PC-3 (cell line): ENCODE measurements at places on chromosomes 6 and 20. TPM values are rescaled to one million over a fixed set of nuclear protein-coding genes. Genes with fewer than 3 reads are reported as not detected.

CST11 gene
- not detected in 2 replicates for total RNA-seq

METTL24 gene
- total RNA-seq = not detected in 2 replicates

CFB gene
- 0.86 TPM in 1 of 2 replicates, not detected in the other for total RNA-seq

HLA-DQB2 gene
- total RNA-seq = not detected in 2 replicates

TDRD6 gene
- total RNA-seq = 0.07 TPM in 1 of 2 replicates, not detected in the other

MYB gene
- total RNA-seq = 1.4 and 4.4 TPM in 2 replicates

DNA sequence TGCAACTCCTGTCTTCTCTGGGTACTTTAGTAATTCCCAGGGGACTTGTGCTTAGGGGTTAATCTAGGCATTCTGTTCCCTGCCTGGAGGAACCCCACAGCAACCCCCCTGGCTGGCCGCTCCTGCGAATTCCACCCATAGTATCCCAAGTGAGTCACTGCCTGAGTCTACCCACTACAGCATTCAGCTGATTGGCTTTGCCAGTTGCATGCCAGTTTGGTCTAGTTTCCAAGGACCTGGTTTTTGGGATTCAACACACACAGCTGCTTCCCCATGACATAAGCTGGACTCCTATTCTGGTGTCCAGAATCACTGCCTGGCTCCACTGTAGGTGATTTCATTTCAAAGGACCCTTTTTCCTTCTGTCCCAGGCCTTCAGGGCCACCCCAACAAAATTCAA lies 40.3 kb downstream of the PLCG1 start:
- peak; percentile 85 for DNase-seq
- peaks cover 26% of the 10 kb centered on the region for H3K4me1 ChIP-seq
- H3K27me3 ChIP-seq = no peaks in the 10 kb centered on the region
- peaks cover 23% of the 10 kb centered on the region for H3K36me3 ChIP-seq
- peak overlapping the region; percentile 10 for H3K27ac ChIP-seq

DNA sequence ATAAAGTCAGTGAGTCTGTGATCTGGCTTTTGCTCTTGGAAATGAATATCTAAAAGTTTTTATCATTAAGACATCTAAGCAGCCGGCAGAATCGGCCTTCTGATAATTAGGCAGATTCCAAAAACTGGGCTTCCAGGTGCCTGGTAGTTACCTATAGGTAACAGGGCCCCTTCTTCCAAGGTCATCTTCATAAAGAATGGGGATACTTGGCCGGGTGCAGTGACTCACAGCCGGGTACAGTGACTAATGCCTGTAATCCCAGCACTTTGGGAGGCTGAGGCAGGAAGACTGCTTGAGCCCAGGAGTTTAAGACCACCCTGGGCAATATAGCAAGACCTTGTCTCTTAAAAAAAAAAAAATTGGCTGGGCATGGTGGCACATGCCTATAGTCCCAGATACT lies 12.9 kb upstream of the RBL1 start:
- H3K36me3 ChIP-seq = no peaks in the 10 kb centered on the region
- no peak overlapping the region for H3K27ac ChIP-seq
- peak; percentile 12 for DNase-seq
- H3K4me1 ChIP-seq = no peaks in the 10 kb centered on the region
- H3K27me3 ChIP-seq = no peaks in the 10 kb centered on the region

DNA sequence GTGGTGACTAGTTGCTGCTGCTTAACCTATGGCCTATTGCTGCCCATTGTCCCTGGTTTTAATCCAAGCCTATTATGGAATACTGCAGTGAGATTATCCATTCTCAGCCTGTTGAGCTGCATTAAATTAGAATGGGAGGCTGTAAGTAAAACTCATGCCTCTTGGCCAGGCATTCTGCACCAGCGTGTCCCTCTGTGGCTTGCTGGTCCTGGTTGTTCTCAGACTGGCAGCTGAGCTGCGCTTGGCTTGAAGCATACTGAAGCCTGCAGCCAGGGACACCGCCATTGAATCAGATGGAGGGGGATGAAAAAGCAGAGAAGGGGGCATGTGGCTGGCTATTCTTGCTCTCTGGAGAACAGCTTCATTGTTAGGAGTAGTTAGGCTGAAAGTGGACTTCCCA lies 15.6 kb downstream of the LRRN4 start:
- peaks cover 54% of the 10 kb centered on the region for H3K36me3 ChIP-seq
- no peak for DNase-seq
- no peak overlapping the region for H3K4me3 ChIP-seq
- H3K4me1 ChIP-seq = no peaks in the 10 kb centered on the region
- H3K27ac ChIP-seq = no peak overlapping the region

DNA sequence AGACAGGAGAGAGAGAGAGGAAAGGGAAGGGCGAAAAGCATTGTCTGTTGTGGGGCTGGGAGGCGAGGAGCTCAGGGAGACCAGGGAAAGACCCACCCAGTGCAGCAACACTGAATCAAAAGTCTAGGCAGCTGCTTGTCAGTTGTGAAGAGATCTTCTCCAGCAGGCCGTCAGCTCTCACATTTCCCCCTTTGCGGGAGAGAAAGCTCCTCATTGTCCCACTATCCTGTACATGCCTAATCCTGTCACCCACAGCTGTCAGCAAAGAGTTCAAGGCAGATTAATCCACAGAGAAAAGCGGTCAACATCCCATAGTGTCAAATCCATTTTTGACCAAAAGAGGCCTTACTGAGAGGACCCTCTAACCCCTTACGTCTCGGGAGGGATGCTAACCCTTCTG lies 27.3 kb downstream of the RNF182 start:
- H3K27ac ChIP-seq = peak overlapping the region; percentile 77
- 0 out of 2 replicates have a peak, but pooled peaks cover 3% of the 10 kb centered on the region for H3K36me3 ChIP-seq
- DNase-seq = no peak
- peak overlapping the region; percentile 21; the same call in 1 of the 2 replicates for H3K4me3 ChIP-seq
- no peaks in the 10 kb centered on the region for H3K27me3 ChIP-seq

DNA sequence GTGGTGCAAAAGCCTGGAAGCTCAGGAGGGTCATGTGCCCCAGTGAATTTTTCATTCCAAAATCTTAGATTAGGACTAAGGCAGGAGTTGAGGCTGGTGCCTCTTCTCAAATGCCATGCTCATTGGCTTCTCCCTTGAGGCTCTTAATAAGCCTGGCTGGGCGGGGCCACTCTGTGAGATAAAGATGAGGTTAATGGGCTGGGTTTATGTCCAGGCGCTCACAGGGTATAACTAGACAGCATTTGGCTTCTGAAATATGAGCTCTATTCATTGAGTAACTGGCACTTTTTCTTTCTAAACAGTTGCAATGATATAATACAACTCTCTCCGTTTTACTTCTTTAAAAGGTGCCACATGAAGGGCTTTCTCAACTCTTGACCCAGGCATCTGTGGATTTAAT lies 156.3 kb downstream of the SCML4 start:
- no peak for DNase-seq
- no peak overlapping the region for H3K4me3 ChIP-seq
- H3K36me3 ChIP-seq = no peaks in the 10 kb centered on the region
- H3K27me3 ChIP-seq = no peaks in the 10 kb centered on the region

- peaks cover 10% of the 10 kb centered on the region for H3K4me1 ChIP-seq
- H3K4me3 ChIP-seq = no peak overlapping the region
- no peak overlapping the region for H3K27ac ChIP-seq
- peaks cover 13% of the 10 kb centered on the region for H3K36me3 ChIP-seq
Measured at GRCh38 chr6:4864519-4864918, 88.3 kb downstream of the CDYL start.

DNA sequence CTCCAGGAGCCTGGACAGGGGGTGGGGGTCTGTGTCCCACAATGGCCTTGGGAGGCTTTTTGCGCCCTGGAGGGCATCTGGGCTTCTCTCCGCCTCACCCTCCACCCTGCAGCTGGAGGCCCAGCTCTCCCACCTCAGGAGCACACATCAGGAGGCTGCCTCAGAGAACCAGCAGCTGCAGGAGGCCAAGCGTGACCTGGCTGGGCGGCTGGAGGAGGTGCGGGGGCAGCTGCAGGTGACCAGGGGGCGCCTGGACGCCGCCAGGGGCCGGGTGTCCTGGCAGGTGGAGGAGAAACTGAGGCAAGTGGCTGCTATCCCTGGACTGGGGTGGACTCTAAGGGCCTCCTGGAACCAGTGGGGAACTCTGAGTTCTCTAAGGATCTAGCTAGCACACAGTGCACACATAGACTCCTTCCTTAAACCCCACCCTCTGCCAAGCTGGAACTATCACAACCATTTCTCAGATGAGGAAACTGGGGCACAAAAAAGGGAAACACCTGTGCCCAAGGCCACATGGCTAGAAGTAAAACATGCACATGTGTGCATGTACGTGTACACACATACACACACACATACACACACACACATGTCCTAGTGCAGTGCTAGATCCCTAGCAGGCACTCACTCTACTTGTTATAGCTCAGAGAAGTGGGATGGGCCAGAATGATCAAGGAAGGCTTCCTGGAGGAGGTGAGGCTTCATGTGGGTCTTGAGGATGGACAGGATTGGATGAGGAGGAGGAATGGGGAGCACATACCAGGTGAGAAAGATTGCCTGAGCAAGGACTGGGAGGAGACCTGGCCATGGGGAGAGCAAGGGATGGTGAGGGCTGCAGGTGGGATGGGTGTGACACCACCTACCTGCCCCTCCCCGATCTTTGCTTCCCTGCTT lies 22.9 kb downstream of the RAB44 start:
- H3K4me3 ChIP-seq = no peak overlapping the region
- H3K36me3 ChIP-seq = no peaks in the 10 kb centered on the region
- H3K4me1 ChIP-seq = no peaks in the 10 kb centered on the region
- no peak overlapping the region for H3K27ac ChIP-seq
- DNase-seq = no peak

GRCh38 chr6:169250660-169251059 lies 3.0 kb downstream of the THBS2 start:
- peaks cover 3% of the 10 kb centered on the region; the same call in 1 of the 2 replicates for H3K4me1 ChIP-seq
- H3K27ac ChIP-seq = no peak overlapping the region
- no peaks in the 10 kb centered on the region for H3K36me3 ChIP-seq
- peak; percentile 76 for DNase-seq
- H3K27me3 ChIP-seq = peaks cover 21% of the 10 kb centered on the region; the same call in 1 of the 2 replicates
- H3K4me3 ChIP-seq = no peak overlapping the region

DNA sequence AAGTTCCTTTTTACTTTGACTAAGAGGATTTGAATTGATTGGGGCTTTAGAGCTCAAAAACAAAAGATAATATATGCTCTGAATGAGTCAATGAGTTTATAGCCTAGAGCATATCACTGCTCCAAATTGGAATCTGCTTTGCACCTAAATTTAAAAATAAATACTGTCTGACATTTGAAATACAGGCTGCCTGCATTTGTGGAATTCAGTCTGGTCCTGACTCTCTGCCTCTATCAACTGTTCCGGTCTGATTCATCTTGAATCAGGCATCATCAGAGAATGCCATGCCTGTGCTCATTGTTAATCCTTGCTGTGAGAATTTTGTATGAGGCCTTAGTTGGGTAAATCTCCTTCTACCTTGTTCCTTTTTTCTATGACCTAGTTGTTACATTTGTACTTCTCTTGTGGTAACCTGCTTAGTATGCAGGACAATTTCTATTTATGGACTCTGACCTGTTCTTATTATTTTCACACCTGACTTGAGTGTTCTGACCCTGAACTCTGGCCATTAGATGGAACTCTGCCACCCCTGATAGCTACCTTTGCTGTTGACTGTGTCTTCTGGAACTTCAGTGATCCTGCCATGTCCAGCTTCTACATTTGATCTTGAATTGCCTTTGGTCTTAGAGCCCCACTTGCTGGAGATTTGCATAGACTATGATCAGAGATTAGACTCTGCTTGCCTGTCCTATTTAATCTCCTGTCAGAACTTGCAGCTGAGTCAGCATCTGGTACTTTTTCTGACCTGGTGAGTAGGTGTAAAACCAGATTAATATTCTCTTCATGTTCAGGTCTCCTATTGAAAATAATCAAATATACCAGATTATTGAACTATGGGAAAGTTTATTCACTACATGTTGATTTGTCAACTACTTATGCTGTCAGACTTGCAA lies 442.7 kb upstream of the HS3ST5 start:
- H3K4me1 ChIP-seq = no peaks in the 10 kb centered on the region; the same call in 1 of the 2 replicates
- no peak overlapping the region for H3K27ac ChIP-seq
- H3K27me3 ChIP-seq = no peaks in the 10 kb centered on the region
- H3K36me3 ChIP-seq = no peaks in the 10 kb centered on the region

DNA sequence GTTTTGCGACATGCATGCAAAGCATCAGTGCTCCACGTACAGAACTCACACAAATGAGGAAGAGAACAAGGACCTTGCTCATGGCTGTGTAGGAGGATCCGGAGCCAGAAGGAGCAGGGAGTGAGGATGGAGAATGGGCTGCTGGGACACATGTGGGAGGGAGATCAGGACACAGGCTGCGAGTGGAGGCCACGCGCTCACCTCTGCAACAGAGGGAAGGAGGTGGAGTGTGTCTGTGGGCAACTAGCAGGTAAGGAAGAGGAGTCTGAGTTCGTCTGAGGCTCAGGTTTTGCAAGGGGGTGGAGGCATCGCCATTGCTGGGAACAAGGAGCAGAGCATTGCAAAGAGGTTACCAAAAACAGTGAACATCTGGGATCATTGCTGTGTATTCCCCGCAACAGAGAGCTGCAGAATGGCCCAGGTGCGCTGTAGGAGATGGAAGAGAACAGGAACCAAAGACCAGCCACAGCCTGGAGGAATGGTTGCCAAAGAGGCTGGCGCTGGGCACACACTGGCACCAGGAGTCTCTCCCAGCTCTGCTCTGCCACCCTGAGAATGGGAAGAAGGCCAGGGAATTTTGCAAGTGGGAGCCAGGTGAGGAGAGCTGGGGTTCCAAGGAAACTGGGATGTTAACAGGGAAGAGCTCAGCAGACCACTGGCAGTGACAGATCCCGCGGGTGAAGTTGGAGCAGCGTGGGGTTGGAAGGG lies 90.0 kb upstream of the RPS6KA2 start:
- H3K4me3 ChIP-seq = no peak overlapping the region
- no peak overlapping the region for H3K27ac ChIP-seq
- DNase-seq = no peak
- H3K4me1 ChIP-seq = peaks cover 16% of the 10 kb centered on the region
- no peaks in the 10 kb centered on the region for H3K36me3 ChIP-seq

DNA sequence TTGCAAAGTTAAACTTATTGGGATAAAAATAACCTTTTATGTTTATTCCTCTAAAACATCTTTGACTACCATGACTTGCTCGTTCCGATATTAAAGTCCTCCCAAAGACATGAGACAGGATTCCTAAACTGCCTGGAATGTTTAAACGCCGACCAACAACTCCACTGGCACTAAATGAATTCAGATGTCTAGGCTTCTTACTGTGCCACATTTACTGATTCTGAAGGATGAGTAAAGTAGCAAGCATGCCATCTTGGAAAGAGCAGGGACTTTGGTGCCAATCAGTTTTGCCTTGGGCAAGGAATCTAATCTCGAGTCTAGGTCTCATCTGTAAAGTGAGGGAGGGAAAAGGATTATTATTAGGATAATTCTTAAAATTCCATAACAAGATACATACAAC lies 25.3 kb downstream of the MBOAT1 start:
- H3K4me1 ChIP-seq = peaks cover 15% of the 10 kb centered on the region
- H3K27ac ChIP-seq = no peak overlapping the region
- H3K36me3 ChIP-seq = no peaks in the 10 kb centered on the region; the same call in 1 of the 2 replicates
- no peaks in the 10 kb centered on the region for H3K27me3 ChIP-seq
- no peak for DNase-seq

DNA sequence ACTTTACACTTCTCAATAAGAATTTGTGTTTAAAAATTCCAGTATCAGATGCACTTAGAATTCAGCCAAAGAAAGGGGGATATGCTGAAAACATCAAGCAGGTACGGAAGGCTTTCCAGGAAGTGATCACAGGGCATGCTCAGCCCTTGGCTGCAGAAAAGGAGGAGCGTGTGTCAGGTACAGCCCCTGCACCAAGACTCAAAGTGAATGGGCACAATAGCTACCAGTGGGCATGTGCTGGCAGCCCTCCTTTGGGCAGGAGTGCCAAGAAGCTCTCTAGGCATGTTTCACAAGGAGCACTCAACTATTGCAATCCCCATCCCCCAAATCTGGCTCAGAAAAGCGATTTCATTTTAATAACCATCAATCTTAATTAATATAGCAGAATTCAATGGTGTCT lies 298.8 kb downstream of the GMDS start:
- H3K36me3 ChIP-seq = no peaks in the 10 kb centered on the region
- no peak overlapping the region for H3K4me3 ChIP-seq
- no peaks in the 10 kb centered on the region for H3K4me1 ChIP-seq
- no peaks in the 10 kb centered on the region for H3K27me3 ChIP-seq
- no peak for DNase-seq
- no peak overlapping the region for H3K27ac ChIP-seq
